ENCODE measurements at places on chromosomes 4 and X.

- DNase-seq: no peak
Observed at GRCh38 chr4:7584098-7584497, 149.4 kb upstream of the PSAPL1 start.

DNA sequence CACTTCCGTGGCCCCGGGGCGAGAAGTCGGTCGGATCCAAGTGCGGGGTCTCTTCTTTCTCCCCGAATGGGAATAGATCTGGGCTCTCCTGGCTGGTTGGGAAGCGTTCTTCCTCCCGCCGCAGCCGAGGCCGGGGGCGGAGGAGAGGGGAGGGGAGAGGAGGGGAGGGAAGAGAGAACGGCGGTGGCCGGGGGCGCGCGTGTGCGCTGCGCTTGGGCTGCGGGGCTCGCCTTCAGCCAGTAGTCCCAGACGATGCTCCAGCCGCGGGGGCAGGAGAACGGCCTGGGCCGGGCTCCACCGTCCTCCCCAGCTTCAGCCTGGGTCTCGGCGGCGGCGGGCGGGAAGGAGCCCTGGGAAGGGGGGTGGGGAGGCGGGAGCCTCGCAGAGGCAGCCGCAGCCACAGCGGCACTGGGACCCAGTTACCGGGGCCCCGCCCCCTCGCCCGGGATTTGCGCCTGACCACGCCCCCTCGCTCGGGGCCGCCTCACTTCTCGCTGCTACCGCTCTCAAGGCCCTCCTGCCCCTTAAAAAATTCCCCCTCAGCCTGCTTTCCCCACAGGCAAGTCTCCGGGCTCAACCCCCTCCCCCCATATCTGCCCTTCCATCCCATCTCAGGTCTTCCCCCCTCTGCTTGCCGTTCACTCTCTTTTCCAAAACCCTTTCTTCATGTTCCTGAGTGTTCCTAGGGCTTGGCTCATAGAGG is at the start of gene FGD1:
FGD1 (minus strand) TSS at position 421 of the 703 bp plus-strand sequence. CDS start 802 bp downstream, outside the sequence.
- DNase-seq: peak; percentile 48

DNA sequence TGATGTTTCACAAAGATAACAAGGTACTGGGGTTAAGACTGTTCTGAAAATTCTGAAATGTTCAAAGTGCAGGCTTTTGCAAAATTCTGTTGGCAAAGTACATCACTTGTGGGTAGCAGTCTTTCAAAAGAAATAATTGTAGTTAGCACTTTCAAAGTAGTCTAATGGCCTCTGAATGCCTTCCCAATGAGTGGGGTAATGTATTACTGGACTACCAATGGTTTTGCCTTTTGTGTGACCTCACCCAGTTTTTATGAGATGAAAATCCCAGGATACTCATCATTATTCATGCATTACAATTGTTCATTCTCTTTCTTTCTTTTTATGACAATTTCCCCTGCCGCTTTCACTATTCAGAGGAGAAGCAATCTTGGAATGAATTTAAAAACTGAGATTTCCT is 686.1 kb downstream of the GLUD2 start:
- no peak for DNase-seq

DNA sequence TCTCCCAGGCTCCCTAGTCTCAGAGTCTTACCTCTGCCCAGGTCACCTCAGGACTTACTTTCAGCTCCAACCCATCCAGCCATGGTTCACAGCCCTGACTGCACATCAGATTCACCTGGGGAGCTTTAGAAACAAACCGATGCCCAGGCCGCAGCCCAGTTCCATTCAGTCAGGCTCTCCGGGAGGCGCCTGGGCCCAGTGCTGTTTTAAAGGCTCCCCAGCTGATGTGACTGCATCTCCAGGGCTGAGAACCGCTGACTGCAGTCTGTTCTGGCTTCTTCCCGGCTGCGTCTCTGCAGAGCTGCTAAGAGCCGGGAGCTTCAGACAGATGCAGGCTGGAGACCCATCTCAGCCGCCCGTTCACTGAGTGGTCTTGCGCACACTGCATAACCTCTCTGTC is 44.4 kb upstream of the LGI2 start:
- no peak for DNase-seq

GRCh38 chr4:140070366-140070765 is 83.6 kb downstream of the MAML3 start:
- no peak for DNase-seq

- DNase-seq: peak; percentile 57
Observed at GRCh38 chrX:57156397-57157049, 19.3 kb upstream of the SPIN2A start.

DNA sequence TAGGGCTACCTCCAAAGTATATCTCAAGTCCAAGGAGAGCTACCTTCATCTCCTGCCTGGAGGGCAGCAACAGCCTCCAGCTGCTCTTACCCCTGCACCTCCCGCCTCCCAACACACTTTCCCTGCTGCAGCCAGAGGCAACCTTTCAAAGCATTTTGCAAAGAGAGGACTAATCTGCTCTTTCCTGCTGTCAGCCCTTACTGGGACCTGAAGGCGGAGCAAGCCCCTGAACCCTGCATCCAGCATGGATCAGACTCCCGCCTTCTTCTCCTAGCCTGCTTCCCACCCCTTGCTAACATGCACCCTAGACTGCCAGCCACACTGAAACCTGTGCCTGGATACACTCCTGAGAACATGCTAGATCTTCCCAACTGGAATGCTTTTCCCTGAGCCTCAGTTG is 37.7 kb upstream of the VMA21 start:
- DNase-seq: no peak

DNA sequence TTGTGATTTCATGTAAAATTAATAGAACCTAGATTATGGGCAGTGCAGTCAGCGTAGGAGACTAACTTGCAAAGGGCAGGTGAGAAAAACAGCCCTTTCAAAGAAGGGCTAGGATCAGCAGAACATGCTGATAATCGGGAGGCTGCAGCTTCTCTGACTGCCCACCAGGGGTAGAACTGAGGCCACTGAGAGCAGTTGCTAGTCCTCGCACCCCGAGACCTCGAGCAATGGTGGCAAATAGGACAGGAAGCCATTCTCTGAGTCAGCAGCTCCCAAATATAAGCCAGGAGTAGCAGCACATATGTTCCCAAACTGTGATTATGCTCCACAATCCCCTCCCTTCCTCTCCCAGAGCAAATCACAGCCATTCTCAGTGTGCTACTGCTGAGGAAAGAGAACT is 186.5 kb downstream of the MSL3 start:
- peak; percentile 13 for DNase-seq

- peak; percentile 31 for DNase-seq
Observed at GRCh38 chrX:10326578-10326977, 169.8 kb downstream of the CLCN4 start.

DNA sequence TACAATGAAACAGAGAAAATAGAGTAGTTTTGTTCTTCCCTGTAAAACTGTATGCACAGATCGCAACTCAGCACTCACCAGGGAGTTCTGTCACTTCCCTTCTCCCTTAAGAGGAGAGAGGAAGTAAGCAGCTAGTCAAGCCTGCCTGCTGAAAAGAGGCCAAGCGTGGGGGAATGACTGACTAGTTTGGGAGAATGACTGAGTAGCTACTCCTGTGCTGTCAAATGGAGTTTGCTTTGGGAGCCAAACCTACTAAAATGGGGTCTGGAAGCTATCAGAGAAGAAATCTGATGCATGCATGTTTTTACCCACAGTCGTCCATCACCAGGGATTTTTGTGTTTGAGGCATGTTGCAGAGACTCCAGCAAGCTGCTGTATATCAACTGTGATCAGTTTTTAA is 54.6 kb upstream of the LHFPL1 start:
- DNase-seq: peak; percentile 56

GRCh38 chrX:140766024-140766611 is 56.6 kb downstream of the LINC00632 start:
- peak; percentile 55 for DNase-seq

GRCh38 chr4:60579335-60579734 is 620.8 kb upstream of the ADGRL3 start:
- DNase-seq: no peak

GRCh38 chr4:14259936-14260335 is 632.4 kb upstream of the BOD1L1 start:
- DNase-seq: no peak

- no peak for DNase-seq
Observed at GRCh38 chr4:7061815-7062214, 6.0 kb downstream of the GRPEL1 start.

- no peak for DNase-seq
Observed at GRCh38 chr4:26194764-26195163, 126.0 kb upstream of the RBPJ start.

GRCh38 chr4:9927341-9928007 is 93.8 kb downstream of the SLC2A9 start:
- DNase-seq: peak; percentile 14

- no peak for DNase-seq
Observed at GRCh38 chr4:108360754-108361445, 192.2 kb upstream of the LEF1 start.

DNA sequence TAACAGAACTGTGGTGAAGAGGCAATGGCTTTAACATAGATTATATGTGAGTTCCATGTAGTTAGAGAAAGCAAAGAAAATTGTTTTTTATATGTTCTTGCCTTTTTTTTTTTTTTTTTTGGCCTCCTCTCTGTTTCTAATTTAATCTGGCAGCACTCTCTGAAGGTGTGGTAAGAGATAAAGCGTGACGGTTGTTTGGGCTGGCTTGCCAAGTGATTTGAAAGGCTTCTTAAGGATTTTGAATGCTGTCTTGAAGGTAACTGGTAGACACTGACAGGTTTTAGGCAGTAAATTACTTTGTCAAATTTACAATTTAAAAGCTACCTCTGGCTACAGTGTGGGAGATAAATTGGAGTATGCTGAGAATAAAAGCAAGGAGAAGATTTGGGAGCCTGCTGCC is 269.3 kb upstream of the HS3ST1 start:
- DNase-seq: no peak

- no peak for DNase-seq
Observed at GRCh38 chrX:151765026-151765425, 30.5 kb downstream of the CNGA2 start.

- DNase-seq: no peak
Observed at GRCh38 chrX:42028109-42028508, 104.8 kb upstream of the CASK start.

Data from Ammon's horn (tissue), 1 donor.